ENCODE measurements at places on chromosomes 1 and 21.

- DNase-seq = no peak
Measured at GRCh38 chr1:111886741-111887140, 102.7 kb downstream of the KCND3 start.

DNA sequence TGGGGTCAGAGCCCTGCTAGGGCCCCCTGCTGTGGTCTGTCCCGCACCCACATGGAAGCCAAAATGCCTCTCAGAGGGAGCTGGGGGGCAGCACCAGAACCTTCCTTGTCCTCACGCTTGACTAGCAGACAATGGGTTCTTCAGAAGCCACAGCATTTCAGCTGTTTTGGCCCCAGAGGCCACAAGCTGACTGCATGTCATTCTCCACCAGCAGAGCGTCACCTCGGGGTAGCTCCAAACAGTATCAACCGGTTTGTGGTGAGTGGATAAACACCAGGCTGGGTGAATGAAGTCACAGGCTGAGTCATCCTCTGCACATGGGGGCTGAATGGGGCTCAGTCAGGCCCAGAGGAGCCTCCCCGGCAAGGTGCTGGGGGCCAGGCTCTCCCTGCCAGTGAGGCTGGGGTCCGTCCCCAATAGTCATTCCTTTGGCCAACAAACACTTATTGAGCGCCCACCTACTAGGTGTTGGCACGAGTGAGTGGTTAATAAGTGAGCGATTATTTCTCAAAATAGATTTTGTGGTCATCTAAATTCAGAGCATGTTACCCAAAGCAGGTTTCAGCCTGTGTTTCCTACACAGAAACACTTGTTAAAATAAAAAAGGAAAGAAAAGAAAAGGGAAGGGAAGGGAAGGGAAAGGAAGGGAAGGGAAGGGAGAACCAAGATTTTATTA, 9.1 kb downstream of the OLIG1 start:
- no peak for DNase-seq

- no peak for DNase-seq
Measured at GRCh38 chr1:200038325-200038980, 10.9 kb downstream of the NR5A2 start.

DNA sequence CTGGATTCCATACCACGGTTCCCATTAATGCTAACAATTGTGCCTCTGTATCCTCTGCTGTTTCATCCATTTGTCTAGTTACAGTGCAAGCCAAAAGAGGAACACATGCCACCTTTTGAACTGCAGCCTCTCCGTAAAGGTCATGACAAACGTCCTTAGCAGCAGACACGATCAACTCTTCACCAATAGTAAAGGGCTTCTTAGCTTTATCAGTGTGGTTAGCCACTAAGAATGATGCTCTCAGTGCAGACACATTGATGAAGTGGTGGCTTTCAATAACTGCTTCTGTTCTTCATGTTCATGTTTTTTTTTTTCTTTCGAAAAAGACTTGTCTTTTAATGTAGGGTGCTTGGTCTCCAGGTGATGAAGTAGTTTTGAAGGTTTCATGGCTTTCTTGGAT, 14.3 kb downstream of the XPR1 start:
- DNase-seq = no peak

DNA sequence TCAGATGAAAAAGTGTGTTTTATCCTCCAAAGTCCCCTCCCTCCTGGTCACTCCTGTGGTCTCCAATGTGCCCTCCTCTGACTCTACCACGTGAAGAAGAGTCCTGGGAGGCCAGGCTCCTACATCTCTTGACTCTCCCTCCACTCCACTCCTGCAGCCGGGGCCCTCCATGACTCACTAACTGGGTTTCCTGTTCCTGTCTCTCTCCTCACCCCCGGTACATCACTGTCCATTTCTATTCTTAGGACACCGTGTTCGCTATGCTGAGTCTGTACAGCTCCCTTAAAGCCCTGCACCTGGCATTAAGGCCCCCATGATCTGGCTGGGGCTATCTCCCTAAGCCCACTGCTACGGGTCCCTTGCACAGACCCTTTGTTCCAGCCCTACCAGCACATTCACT, 93.4 kb downstream of the BCAR3 start:
- DNase-seq = no peak

- no peak for DNase-seq
Measured at GRCh38 chr1:180898441-180899219, 14.1 kb upstream of the KIAA1614 start.

DNA sequence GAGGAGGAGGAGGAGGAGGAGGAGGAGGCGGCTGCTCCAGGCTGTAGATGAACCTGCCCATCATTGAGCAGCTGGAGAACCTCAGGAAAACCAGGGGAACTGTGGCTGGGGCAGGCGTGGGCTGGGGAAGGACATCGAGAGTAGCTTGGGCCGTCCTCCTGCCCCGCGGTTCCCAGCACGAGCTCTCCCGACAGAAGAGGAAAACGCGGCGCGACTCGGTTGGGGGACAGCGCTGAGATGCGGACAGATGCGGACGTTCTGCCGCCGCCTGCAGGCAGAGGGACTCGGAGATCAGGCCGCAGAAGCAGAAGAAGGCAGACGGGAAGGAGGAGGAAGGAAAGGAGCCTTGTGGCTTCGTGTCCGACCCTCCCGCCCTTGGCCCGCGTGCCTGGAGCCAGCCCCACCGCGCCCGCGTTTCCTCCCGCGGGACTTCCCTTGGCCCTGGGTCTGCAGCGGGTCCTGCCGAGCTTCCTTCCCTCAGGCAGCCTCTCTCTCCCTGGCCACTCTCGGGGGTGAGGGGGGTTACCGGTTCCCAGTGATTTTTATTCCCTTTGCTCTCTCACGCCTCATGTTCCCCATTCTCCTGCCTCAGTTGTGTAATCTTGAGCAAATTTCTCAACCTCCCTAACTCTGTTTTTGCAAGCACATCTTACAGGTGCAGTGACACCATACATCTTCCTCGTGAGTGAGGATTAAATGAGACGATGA, 1.7 kb upstream of the TNFRSF9 start:
- DNase-seq = no peak

DNA sequence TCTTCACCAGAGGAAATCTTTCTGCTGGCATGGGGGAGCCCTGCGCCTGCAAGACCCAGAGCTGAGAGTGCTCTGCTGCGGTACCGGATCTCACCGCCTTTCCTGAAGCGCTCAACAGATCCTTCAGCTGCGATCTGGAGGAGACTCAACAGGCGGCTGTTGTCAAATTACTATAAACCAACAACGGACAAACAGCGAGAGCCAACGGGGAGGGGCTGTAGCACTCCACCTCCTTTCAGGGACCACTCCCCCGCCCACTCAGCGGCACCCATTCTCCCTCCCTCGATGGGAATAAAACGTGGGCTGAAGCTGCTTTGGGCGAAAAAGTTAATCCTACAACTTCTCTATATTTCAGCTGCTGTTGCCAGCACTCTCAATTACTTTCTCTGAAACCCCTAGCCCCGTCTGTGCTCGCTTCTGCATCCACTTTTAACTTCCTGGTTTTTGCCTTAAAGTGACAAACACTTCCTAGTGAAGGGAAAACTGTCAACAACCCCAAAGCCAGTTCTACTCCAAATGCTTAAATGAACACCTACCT, at the start of gene FMO5:
FMO5 (minus strand) TSS at position 147 of the 538 bp plus-strand sequence. CDS start 310 bp downstream, outside the sequence.
- DNase-seq = no peak

DNA sequence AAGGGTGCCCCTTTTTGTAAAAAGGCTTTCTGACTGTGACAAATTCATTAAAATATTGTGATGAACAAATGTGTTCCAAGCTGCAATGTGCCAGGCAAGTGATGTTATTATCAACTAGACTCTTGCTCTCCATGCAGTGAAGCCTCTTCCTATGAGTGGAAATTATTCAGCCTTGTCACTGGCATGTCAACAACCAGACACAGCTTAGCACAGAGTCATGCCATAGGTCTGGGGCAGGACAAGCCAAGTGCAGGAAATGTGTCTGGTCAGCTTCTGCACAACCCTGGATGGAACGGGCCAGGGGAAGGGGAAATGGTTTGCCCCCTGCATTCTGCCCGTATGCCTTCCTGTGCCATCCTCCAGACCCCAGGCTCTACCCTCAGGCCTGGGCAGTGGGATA, 27.4 kb upstream of the GJA5 start:
- DNase-seq = no peak

DNA sequence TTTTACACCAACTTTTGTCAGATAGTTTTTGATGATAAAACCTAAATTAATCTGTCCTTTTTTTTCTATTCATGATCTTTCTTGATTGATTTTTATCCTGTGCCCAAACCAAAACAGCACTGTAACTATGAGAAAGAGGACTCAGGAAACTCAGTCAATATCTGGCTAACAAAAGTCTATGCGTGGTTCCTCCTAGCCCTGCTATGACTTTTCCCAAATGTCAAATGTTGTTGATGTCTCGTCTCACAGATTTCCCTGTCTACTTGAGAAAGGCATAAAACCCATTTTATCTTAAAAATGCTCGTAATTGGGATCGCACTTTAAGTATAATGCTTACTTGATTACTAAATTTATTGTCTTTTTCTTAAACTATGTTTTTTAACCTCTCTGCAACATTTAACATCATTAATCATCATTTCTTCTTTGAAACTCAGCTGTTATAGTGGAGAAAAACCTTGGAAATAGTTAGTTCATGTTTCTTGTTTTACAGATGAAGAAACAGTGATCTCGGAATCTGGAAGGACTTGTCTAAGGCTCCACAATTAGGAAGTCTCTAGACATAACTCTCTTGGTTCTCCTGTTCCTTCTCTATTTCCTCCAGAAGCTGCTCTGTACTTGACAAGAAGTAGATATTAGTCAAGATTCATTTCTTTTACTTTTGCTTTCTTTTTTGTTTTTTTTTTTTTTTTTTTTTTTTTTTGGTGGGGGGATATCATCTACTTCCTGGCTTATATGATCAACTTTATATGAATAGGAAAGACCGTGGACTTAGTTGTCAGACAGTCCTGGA, 26.2 kb upstream of the PTPRC start:
- DNase-seq = no peak

GRCh38 chr1:227779685-227780084, 35.8 kb upstream of the PRSS38 start:
- no peak for DNase-seq

GRCh38 chr1:181433931-181434330, 49.4 kb upstream of the CACNA1E start:
- DNase-seq = no peak

GRCh38 chr1:95850763-95851162, 616.8 kb downstream of the RWDD3 start:
- no peak for DNase-seq

DNA sequence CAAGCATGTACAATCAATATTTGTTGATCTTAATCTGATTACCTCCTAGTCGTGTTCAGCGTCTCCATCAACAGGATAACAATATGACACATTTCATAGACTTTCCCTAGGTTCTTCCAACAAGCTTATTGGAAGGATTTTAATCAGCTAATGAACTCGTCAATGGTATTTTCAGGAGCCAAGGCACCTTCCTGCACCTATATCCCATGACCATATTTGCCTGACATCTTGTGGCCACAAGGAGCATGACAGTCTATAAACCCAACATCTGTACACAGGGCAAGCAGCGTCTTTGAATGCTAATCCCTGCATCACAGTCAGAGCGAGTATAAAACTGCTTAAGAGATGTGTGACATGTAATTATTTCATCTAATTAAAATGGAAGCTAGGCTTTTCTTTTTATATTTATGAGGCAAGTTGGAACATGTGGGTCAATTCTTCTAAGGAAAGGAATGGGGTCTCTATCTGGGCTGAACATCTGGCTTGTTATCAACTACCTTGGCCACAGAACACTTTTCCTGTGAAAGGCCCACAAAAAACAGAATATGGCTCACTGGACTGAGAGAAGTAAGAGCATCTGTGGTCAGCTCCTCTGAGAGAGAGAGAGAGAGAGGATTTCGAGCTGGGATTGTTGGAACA, 388.8 kb downstream of the NTNG1 start:
- no peak for DNase-seq

DNA sequence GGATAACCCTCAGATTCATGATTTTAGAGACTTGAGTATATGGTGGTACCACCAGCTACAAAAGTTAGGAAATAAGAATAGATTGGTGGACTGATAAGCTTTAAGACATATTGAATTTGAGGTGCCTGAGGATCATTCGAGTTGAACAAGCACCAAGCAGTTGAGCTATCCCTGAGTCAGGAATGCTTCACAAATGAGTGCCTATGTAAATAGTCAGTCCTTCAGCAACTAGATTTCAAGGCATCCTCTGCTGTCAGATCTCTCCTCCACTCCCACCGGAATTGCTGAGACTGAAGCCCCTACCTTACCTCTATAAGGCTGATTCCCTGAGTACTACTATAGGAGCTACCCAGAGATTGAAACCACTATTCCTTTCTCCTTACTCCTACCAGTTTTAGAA, 7.1 kb downstream of the BTF3L4 start:
- DNase-seq = no peak

DNA sequence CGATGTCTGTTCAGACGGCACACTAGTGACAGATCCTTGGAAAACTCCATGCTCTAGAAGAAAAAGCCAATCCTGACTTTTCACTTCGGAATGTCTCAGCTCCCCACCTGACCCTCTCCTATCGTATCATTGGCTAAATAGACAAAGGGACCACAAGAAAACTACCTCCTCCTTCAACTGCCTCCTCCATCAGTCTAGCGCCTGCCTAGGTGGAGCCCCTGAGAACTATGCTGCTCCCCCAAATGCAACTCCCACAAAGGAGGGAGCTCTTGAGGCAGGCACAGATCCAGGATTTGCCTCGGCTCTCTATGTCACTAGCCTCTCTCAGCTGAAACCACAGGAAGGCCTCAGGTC, 148.4 kb downstream of the TOMM20 start:
- no peak for DNase-seq

All from NCI-H1930 (cell line).